ENCODE measurements at places on chromosomes 11 and 22. TPM values are rescaled to one million over a fixed set of nuclear protein-coding genes. Genes with fewer than 3 reads are reported as not detected.

The MRPL40 gene
- 10.0 TPM for total RNA-seq

The MS4A6A gene
- 237 TPM for total RNA-seq

The OR8D4 gene
- total RNA-seq: not detected

The BRSK2 gene
- 0.10 TPM for total RNA-seq

The LRRC56 gene
- 0.94 TPM for total RNA-seq

The HEPN1 gene
- total RNA-seq: not detected

The PHLDB1 gene
- 0.63 TPM for total RNA-seq

The GLYAT gene
- total RNA-seq: not detected

The SLC5A12 gene
- not detected for total RNA-seq

The KCNQ1OT1 gene
- total RNA-seq: 0.31 TPM

The ALDH3B1 gene
- total RNA-seq: 19.6 TPM

The WNT7B gene
- total RNA-seq: not detected

The XKR3 gene
- total RNA-seq: not detected

The POGLUT3 gene
- 5.6 TPM for total RNA-seq

The JAML gene
- total RNA-seq: 90.4 TPM

The SYT12 gene
- 0.10 TPM for total RNA-seq

The KRTAP5-8 gene
- not detected for total RNA-seq

The SAA2 gene
- total RNA-seq: 0.63 TPM

The EXPH5 gene
- total RNA-seq: 3.8 TPM

The TBX10 gene
- total RNA-seq: not detected

The KDM4E gene
- total RNA-seq: not detected

The PTPRJ gene
- 57.7 TPM for total RNA-seq

The FREY1 gene
- 1.6 TPM for total RNA-seq

The CARNS1 gene
- total RNA-seq: 3.3 TPM

The RFPL2 gene
- 0.10 TPM for total RNA-seq

The EIF3F gene
- 417 TPM for total RNA-seq

The TMEM191B gene
- total RNA-seq: 0.10 TPM

The RTN3 gene
- 65.1 TPM for total RNA-seq

The PKNOX2 gene
- under 0.01 TPM for total RNA-seq

The P2RY6 gene
- total RNA-seq: 0.42 TPM

The MPZL2 gene
- 1.5 TPM for total RNA-seq

The C11orf21 gene
- 17.3 TPM for total RNA-seq

The MRGPRF gene
- total RNA-seq: under 0.01 TPM

The PGA4 gene
- 0.21 TPM for total RNA-seq

The BDNF gene
- total RNA-seq: under 0.01 TPM

The DGAT2 gene
- total RNA-seq: 5.5 TPM

The NUDT8 gene
- 2.3 TPM for total RNA-seq

The TMEM45B gene
- 3.5 TPM for total RNA-seq

The CYP2D6 gene
- total RNA-seq: 0.84 TPM

The BARX2 gene
- not detected for total RNA-seq

The UBQLN3 gene
- 0.21 TPM for total RNA-seq

The NXPE2 gene
- total RNA-seq: not detected

The ZBTB16 gene
- total RNA-seq: 23.3 TPM

The C2CD3 gene
- total RNA-seq: 23.3 TPM

The SLC22A9 gene
- not detected for total RNA-seq

The MUC6 gene
- under 0.01 TPM for total RNA-seq

The MUC5AC gene
- total RNA-seq: under 0.01 TPM

The NAALAD2 gene
- total RNA-seq: not detected

The FDX1 gene
- total RNA-seq: 13.7 TPM

The TMEM86A gene
- 4.2 TPM for total RNA-seq

The RASSF10 gene
- total RNA-seq: not detected

The ZP1 gene
- total RNA-seq: not detected

The CCDC188 gene
- not detected for total RNA-seq

The CATSPERZ gene
- total RNA-seq: not detected

The FIBP gene
- 40.3 TPM for total RNA-seq
